Activated CD4-positive, alpha-beta T cell treated with anti-CD3 and anti-CD28 coated beads, Interleukin-2, amount 50 U/mL, for 24 hours (primary cell): ENCODE measurements at places on chromosomes 12 and 14.

DNA sequence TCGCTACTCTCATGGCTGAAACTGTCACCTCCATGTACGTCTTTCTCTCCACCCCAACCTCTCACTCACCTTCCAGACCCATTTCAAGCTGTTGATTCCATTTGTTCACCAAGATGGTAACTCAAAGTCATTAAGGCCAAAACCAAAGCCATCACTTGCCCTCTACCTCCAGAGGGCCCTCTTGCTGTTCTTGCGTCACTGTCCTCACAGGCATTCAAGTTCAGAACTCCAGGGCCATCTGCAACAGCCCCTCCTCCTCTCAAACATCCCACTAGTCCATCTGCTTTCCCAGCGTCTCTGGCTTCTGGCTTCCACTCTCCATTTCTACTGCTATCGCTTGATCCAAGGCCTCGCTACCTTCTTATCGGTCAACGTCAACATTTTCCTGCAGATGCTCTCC is 74.5 kb downstream of the VWF start:
- DNase-seq = no peak

- no peak for DNase-seq
Observed at GRCh38 chr12:61530456-61530855, 729.7 kb upstream of the USP15 start.

- DNase-seq = peak; percentile 70
Observed at GRCh38 chr12:118377884-118378470, 1.6 kb downstream of the SUDS3 start.

GRCh38 chr14:67636361-67636919 is 16.7 kb downstream of the ARG2 start:
- no peak for DNase-seq

- DNase-seq = no peak
Observed at GRCh38 chr12:27212861-27213260, 31.2 kb upstream of the STK38L start.

GRCh38 chr12:87901457-87901856 is 127.7 kb downstream of the C12orf50 start:
- no peak for DNase-seq

DNA sequence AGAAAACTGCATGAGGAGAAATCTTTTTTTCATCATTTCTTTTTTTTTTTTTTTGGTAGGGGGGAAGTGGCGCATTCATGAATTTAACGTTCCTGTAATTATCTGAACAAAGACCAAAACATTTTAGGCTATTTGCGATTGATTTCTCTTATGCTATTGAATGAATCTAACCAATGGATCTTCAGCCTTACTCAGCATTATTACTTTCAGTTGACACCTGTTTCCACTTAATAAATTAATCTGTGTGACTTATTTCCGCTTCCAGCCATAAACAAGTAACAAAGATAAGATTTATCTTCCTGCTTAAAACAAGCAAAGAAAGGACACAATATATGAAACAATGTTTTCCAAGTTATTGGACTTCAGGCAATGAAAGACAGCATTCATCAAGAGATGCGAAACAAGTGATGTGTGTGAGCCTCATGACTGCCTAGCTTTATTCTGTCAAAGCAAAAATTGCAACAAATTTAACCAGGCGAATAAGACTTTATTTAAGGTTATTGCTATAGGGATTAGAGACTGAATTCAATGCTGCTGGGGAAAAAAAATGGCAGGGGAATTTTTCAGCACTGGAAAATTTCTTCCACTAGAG is 1026.9 kb downstream of the LRFN5 start:
- DNase-seq = no peak

GRCh38 chr12:67909681-67910080 is 79.6 kb upstream of the IFNG-AS1 start:
- DNase-seq = no peak

DNA sequence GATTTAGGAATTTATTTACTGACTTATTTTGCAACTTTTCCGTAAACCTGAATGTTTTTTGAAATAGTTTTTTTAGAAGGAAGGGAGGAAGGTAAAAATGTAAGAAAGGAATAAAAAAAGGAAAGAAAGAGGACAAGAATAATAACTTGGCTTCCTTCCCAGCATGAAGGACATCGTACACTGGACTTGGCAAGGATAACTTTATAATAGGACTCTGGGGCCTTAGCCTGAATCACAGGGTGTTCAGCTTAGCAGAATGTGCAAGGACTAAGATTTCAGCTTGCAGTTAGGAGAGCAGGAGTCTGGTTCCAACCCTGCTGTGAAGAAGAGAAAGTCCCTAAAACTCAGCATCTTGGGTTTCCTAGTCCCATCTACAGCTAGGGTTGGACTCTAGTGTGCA is 1053.3 kb downstream of the VRK1 start:
- no peak for DNase-seq

DNA sequence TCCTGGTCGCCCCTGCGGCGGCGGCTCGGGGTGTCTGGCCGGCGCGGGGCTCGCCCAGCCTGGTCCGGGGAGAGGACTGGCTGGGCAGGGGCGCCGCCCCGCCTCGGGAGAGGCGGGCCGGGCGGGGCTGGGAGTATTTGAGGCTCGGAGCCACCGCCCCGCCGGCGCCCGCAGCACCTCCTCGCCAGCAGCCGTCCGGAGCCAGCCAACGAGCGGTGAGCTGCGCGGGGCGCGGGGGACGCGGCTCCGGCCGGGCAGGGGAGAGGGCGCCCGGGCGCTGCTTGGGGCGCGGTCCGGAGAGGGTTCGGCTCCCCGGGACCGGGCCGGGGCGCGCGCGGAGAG is at the start of gene LGALS3:
Gene LGALS3 (plus strand): TSS at position 167 of the 342 bp plus-strand sequence. CDS start 8,122 bp downstream, outside the sequence.
- DNase-seq = no peak

DNA sequence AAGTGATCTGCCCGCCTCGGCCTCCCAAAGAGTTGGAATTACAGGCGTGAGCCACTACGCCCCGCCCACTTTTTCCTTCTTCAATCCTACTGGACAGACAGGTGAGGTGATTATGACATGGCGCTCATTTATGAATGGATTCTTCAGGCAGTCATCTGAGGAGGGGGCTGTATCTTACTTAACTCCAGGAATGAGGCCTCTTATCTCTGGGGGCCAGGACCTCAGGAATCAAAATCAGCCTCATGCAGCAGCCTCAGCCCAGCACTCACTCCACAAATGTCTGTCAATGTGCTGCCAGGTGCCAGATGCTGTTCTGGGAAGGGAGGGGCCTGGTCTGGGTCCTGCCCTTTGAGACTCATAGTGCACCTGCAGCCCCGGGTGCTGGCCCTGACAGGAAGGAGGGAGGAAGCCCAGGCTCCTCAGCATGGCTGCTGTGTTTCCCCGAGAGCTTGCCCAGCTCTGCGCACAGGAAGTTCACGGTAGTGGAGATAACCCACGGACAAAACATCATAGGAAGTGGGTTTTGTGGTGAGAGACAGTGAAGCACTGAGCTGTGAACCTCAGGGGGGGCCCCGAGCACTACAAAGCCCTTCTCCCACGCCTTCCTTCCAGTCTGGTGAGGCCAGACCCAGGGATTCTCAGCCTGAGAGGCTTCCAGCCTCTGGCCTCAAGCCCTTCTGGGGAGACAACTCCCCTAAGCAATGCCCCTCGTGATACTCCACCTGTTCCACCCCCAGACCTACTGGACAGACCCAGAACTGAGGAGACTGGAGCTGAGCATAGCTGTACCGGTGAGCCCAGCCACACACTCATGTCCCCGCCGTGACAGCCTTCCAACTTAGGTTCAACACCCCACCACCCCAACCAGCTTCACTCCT is 22.3 kb downstream of the GALNT6 start:
- DNase-seq = peak; percentile 58

DNA sequence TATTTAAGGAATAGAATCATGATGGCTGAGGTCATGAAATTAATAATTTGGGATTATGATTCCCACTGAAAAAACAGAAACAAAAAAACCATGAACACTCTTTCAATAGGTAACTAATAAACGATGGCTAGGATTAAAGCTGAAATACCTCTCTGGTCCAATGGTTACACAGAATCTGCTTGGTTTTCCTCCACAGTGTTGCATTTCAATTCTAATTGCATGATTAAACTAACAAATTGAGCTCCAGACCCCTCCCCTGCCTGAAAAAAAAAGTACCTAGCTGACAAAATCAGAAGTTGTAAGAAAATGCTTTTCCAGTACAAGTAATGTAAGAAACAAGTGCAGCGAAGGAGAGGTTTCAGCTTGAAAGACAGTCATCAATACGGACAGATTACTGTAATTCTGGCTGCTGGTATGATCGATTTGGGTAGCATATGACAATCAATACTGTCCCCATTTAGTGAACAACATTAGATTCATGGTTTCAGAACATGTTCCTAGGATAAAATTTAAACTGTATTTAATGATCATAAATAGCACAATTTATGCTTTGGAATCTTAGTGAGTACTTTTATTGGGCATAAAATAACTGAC is 32.0 kb downstream of the INSM2 start:
- DNase-seq = no peak

DNA sequence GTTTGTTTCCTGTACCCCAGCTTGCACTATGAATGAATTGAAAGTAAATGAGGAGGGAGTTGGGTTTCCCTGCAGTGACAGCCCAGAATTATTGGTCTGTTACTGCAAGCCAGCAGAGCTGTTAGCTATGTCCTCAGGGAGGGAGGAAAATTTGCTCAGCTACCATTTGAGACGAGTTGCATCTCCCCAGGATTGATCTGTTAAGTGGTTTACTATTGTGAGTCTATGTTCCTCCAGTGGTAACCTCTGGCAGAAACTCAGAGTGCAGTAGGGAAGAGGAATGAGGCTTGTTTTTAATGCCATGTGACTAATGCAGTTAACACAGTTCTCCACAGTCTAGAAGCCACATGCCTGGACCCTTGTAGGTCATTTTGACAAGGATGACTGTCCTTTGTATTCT is 173.9 kb downstream of the SLC15A4 start:
- no peak for DNase-seq

GRCh38 chr14:22854963-22855724 is 16.4 kb upstream of the LRP10 start:
- no peak for DNase-seq

DNA sequence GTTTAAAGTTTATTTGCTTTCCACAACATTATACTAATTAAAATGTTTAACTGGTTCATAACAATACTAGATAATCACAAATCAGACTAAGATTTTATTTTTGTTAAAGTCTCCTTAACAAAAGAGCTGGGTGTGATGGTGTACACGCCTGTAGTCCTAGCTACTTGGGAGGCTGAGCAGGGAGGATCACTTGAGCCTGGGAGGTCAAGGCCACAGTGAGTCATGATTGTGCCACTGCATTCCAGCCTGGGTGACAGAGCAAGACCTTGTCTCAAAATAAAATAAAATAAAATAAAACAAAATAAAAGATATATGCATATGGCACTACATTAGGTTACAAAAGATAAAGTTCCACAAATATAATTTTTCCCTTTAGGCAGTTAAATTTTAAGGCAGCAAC is 5.6 kb downstream of the MIS18BP1 start:
- no peak for DNase-seq

- DNase-seq = no peak
Observed at GRCh38 chr14:99951085-99951484, 114.1 kb upstream of the EVL start.

DNA sequence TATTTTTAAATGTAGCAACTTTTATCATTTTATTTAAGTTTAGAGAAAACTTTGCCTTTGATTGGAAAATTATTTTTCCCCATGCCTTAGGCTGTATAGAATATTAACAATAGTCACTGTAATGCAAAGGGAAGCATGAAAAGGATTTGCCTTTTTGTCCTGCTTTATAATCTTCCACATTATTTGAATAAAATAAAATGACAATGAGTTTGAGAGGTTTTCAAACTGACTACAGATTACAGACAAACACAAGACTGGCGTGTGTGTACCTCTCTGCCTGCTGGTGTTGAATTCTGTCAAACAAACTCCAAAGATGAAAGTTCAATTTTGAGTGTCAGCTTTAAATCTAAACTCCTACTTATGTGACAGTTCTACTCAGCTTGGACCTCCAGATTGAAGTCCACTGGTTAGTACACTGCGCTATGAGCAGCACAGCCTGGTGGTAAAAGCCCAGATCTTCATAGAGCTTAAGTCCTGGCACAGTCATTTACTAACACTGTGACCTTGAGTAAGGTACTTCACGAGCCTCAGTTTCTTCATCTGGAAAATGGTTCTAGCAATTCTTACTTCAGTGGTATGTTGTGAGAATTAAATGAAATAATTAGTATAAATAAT is 98.3 kb upstream of the CPNE8 start:
- DNase-seq = no peak

- DNase-seq = no peak
Observed at GRCh38 chr12:93979189-93979588, 169.2 kb upstream of the PLXNC1 start.

DNA sequence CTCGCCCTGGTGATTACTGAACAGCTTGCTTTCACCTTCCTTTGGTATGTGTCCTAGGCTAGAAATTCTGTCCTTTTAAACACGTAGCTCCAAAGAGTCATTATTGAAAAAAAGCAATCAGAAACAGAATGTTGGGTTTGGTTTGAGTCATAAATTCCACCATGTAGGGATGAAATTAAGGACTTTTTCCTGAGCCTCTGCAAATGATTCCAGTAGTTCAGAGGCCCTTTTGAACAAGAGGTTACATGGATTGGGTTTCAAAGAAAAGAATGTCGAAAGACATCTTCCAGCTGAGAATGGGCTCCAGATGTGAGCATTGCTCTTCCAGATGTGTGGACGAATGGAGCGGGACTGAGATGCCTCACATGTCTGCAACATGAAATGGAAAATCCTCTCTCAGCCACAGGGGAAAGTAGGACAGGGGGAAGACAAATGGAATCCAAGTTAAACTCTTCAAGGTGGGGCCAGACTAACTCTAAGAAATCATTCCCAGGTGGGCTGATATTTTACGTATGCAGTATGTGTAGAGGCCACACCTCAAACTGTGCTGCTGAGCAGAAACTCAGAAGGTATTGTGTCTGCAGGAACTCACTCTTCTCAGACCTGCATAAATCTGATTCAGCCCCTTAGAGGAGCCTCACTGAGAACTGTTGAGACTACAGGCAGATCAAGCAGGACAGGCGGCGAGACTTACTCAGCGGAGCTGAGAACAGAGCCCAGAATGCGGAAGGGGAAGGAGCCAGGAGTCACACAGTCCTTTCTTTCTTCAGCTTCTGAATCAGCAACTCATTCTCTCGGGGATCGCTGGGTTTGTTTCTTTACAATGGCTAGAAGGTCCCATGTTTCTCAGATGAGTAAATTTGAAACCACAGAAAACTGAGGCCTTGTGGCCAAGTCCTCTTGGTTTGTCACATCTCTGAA is 23.3 kb upstream of the EMP1 start:
- no peak for DNase-seq

GRCh38 chr14:31291210-31291609 is 83.6 kb upstream of the HECTD1 start:
- DNase-seq = no peak

DNA sequence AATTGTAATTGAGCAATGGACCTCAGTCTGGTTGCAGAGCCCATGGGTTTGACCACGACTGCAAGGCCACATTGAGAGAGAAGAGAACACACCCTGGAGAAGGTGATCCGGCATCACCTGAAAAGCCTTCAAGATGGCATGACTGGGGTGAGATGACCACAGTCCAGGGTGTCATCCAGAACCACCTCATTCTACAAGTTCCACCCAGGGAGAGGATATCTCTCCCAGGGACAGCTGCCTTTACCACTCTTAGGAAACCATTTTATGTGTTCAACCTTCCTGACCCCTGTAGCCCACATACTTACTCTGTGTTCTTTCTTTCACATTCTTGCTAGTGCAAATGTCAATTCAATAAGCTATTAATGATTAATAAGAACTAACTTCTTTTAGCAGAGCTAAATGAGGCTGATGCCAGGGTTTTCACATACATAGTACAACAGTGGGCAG is 43.4 kb upstream of the CPM start:
- DNase-seq = no peak

- DNase-seq = no peak
Observed at GRCh38 chr14:72779679-72780078, 114.2 kb downstream of the DPF3 start.

- no peak for DNase-seq
Observed at GRCh38 chr12:12951504-12951903, 466 bp downstream of the GPRC5D start.

- DNase-seq = no peak
Observed at GRCh38 chr14:26190646-26191045, 407.2 kb downstream of the NOVA1 start.
